ENCODE measurements at places on chromosomes 2 and 18. TPM values are rescaled to one million over a fixed set of nuclear protein-coding genes. Genes with fewer than 3 reads are reported as not detected.

Gene APOB
- total RNA-seq: not detected

Gene C1QL2
- total RNA-seq: not detected

Gene ATP6V1C2
- not detected for total RNA-seq

Gene AFF3
- 125 TPM for total RNA-seq

GRCh38 chr2:225431105-225431863 lies 31.8 kb downstream of the NYAP2 start:
- no peak for DNase-seq

DNA sequence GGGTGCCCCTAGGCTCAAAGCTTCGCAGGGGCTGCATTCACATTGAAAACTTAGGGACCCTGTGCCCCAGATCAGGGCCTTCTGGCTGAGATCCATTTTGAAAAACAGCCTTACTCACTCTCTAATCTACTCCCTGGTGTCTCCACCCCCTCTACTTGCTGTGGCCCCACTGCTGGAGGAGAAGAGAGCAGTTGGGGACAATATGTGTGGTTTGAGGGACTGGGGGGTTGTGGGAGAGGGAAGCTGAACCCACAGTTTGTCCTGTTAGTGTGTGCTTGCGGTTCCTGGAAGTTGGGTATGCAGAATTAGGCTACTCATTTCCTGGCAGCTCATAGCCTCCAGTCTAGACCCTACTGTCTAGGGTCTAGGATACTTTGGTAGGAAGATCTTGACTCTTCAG lies 211.4 kb downstream of the PRKCE start:
- DNase-seq: no peak

DNA sequence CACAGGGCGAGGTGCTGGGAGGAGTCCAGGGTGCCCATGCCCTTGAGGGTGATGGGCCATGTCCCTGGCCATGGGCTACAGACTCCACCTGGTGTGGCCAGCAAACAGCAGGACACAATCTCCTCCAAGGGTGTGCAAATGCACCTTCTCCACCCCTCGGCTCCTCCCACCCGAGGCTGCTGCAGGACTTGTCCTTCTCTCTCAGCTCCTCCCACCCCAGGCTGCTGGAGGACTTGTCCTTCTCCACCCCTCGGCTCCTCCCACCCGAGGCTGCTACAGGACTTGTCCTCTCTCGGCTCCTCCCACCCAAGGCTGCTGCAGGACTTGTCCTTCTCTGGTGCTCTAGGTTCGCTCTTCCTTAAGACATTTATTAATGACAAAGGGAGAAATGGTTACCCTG lies 57.3 kb upstream of the SNTG2 start:
- DNase-seq: no peak

GRCh38 chr2:241569831-241570281 lies 11.3 kb downstream of the BOK start:
- DNase-seq: no peak
